ENCODE measurements at places on chromosomes 7 and 10.

- no peak for DNase-seq
Observed at GRCh38 chr7:46486256-46487206, 565.5 kb upstream of the IGFBP3 start.

GRCh38 chr7:24690251-24690650, 67.0 kb downstream of the GSDME start:
- no peak for DNase-seq

GRCh38 chr7:5827755-5828154, 46.3 kb upstream of the RNF216 start:
- DNase-seq, result no peak

DNA sequence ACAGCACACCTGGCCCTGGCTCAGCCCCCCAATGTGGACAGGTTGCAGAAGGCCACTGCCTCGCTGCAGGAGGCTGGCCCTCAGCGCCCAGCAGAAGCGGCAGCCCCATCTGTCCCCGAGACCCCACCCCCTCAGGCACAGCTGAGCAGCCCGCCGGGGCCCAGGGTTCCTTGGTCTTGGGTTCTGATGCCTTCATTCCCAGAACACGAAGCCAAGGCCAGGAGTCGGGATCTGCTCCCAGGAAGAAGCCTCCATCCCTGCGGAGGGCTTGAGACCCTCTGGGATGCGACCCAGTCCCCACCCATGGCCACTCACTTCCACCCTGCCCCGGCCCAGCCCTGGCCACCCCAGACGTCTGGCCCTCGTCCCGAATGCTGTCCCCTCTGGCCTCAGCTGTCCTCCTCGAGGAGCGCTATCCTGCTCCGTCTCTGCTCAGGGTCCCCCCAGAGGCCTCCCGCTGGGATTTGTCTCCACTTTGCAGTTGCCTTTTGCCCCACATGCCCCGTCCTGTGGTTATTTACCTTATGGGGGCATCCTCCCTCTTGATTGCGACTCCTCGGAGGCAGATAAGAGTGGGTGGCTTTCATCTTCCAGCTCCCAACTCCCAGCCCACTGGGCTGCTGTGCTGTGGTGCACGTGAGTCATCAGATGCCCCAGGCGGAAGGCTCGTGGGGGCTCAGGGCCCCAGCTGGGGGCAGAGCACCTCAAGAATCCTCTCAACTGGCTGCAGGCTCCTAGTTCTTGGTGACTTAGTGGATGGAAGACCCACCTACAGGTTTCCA, 97.5 kb downstream of the MKI67 start:
- no peak for DNase-seq

GRCh38 chr7:117066668-117067067, 113.4 kb downstream of the ST7 start:
- no peak for DNase-seq

GRCh38 chr10:58414270-58415041, 29.2 kb downstream of the TFAM start:
- DNase-seq, result peak; percentile 42

DNA sequence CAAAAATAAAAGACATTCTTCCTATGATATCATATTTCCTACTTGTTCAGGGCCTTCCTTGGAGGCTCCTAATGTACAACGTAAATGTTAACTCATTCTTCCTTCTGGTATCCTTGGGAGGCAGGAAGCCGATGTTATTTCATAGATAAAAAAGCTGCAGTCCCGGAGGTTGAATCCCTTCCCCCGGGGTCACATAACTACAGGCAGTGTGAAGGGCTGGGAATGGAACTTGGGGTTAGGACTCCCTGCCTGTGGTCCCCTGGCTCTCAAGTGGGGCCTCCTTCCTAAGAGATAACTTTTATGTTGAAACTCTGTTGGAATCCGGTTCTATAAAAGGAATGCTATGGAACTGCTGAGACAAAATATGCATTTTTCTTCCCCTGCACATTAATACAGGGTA, 14.9 kb upstream of the CCDC3 start:
- no peak for DNase-seq

DNA sequence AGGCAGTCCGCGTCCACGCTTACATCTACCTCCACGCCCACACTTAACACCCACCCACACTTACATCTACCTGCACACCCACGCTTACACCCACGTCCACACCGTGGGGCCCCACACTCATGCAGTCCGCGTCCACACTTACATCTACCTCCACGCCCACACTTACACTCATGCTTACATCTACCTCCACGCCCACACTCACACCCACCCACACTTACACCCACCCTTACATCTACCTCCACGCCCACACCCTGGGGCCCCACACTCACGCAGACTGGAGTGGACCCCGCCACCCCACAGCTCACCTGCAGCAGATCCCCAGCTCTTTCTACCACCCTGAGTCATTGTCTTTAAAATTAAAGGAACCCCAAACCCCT, 32.4 kb upstream of the PWWP2B start:
- DNase-seq, result no peak

DNA sequence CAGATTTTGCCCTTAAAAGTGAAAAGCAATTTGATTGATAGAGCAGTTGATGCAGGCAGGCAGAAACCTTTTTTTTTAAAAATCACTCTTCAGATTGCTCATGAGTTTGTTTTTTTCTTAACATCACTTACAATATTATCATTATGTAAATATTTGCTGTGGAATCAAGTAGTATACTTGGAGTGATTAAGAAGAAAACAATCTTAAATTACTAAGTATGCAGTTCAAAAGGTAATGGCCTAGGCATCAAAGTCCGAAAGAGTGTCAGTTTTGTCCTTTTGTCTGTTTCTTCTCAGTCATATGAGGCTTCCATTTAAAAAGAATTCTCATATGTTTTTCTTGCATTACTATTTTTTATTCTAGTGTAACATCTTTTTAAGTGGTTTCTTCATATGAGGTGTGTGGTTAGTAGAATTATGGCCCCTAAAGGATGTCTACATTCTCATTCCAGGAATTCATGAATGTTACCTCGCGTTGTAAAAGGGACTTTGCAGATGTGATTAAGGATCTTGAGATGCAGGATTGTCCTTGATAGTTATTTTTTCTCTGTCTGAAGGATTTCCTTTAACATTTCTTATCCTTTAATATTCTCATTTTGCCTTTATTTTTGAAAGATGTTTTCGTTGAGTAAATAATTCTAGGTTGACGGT, 44.0 kb downstream of the BICC1 start:
- DNase-seq, result no peak

Data from NCI-H2227 treated with DMSO at 0.1 percent for 48 hours (cell line).